Posterior cingulate gyrus (tissue), 11 donors: ENCODE measurements at places on chromosomes 4 and X.

DNA sequence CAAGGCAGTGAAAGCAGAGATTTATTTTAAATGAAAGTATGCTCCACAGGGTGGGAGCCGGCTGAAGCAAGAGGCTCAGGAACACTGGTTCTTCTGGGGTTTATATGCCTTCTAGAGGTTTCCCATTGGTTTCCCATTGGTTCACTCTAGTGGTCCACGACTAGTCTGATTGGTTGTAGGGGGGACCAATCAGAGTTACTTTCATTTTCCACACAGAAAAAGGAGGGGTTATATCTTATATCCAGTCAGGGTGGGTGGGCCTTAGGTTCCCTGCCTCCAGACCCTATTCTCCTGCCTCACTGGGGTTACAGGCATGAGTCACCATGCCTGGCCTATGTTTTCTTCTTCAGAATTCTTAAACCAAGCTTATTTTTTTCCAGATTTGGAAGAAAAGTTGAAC, 101.6 kb downstream of the KLHL8 start:
- no peak for DNase-seq

- no peak for DNase-seq
These were observed 959.1 kb upstream of the LCORL start for GRCh38 chr4:18980516-18981233.

GRCh38 chrX:19947612-19948011, 43.2 kb downstream of the BCLAF3 start:
- no peak for DNase-seq

- DNase-seq: no peak
These were observed 30.2 kb upstream of the TSPAN5 start for GRCh38 chr4:98688411-98689290.

GRCh38 chrX:51975360-51975759, 81.9 kb downstream of the MAGED1 start:
- no peak for DNase-seq

DNA sequence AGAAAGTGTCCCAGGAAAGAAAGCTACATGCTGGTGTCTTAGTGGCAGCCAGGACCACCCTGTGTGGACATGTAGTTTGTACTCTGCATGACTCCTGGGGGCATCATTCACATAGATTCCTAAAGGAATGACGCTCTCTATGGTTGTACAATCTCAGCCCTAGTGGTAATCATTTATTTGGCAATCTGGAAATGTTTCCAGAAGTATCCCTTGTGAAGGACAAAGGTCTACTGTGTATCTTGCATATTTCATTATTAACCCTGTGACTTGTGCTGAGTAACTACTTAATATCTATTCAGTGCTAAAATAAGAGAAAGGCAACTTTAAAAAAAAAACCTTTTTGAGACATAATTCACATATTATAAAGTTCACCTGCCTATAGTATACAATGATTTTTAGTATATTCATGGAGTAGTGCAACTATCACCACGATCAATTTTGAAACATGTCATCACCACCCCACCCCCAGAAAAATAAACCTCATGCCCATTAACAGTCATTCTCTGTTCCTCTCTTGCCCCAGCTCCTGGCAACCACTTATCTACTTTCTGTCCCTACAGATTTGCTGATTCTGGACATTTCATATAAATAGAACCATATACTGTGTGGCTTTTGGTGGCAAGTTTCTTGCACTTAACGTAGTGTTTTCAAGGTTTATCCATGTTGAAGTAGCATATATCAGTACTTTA, 51.7 kb downstream of the SHROOM3 start:
- DNase-seq: no peak

- peak; percentile 33 for DNase-seq
These were observed 8.8 kb upstream of the IL3RA start for GRCh38 chrX:1327651-1328304.

- no peak for DNase-seq
These were observed 41.3 kb upstream of the PHEX start for GRCh38 chrX:21990832-21991231.

- DNase-seq: no peak
These were observed 56.5 kb upstream of the C4orf50 start for GRCh38 chr4:6074758-6075157.

GRCh38 chr4:110994781-110995180, 371.9 kb upstream of the PITX2 start:
- DNase-seq: no peak

- no peak for DNase-seq
These were observed at the start of gene ARHGEF38 for GRCh38 chr4:105551965-105552746. Gene ARHGEF38, plus strand, starts transcription at chr4:105552620. Its CDS starts 146 bp downstream, at chr4:105552766.

DNA sequence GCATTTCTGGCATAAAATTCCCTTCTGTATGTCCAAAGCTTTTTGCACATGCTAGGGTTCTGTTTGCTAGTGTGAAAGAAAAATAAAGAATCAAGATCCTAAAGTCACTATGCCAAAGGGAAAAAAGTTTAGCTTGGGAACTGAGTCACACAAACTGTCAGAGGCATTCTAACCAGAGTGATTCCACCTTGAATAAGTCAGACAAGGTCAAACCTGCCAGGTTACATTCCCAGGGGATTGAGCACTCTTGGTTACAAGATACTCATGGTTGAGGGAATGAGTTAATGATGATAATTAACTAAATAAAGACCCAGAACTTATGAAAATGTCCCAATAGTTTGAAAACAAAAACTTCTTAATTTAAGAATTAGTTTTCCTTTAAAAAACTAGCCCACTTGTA, 13.7 kb upstream of the UGT2B17 start:
- no peak for DNase-seq

DNA sequence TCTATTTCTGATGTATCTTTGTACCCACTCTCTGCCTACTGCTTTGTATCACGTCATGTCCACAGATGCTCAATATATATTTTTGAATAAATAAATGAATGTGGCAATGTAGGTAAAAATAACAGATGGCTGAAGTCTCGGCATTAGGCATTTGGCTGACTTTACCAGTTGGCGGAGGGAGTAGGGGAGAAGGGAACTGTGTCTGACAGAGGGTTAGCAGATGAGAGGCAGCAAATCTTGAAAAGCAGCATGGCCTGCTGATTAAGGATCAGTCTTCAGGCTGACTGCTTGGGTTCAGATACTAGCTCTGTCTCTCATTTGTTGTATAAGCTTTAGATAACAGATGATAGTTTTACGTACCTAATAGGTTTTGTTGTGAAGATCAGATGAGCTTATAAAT, 31.9 kb upstream of the RASGEF1B start:
- no peak for DNase-seq

DNA sequence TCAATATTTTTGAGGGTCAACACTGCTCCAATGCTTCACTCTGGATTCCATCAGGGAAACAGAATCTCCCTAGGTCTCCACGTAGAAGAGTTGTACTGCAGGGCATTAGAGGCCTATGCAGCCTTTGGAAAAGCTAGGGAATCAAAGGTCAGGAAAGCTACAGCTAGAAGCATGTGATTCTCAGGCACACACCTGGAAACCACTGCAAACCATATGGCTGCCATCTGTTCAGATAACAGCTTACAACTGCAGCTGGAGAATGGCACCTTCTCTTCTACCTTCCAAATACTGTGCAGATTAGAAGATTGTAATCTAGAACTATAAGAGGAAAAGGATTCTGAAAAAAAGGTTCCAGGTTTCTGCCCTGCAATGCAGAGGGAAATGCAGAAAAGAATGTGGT, 60.6 kb downstream of the BTC start:
- DNase-seq: no peak

- DNase-seq: no peak
These were observed 160.2 kb downstream of the NHS start for GRCh38 chrX:17535229-17535628.

DNA sequence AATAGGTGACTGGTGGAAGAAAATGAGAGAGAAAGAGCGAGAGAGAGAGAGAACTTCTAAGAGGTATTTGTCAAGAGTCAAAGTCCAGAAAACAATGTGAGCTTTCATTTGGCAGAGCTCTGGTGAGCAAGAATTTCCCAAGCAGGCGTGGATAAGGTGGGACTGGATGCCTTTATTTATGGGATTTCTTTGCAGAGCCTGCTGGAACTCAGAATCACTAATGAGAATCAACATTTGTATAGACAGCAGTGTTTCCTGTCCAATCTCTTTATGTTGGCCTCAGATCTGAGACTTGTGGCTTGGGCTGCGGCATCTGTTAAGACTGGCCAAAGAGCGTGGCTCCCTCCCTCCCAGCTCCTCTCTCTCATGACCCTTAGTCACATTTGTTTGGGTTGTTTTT, 67.9 kb upstream of the TBL1X start:
- no peak for DNase-seq

DNA sequence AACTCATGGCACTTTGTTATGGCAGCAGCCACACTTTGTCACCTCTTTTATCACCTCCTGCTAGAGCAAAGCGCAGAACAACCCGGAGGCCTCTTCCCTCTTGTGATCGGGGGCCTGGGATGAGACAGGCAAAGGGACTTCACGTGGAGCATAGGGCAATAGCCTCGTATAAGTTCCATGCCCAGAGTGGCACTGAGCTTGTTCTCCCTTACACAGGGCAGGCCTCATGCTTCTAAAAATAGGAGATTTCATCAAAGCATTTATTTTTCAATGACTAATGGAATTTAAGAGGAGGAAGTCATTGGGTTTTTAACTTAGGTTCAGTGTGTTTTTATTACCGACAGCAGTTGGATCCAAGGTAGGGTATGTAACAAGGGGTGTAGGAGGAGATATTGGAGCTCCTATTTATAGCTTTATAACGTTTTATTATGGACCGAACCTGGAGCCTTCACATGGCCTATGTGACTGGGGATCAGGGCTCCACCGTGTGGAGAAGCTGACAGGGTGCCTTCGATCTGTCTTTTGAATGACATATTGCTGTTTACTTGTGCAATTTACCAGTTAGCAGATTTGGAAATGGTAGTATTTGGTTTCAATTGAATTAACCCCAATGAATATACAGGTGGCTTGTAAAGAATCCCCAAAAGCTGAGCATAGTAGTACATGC, 93.8 kb downstream of the SLC2A9 start:
- no peak for DNase-seq

- DNase-seq: no peak
These were observed 324.7 kb downstream of the LDB2 start for GRCh38 chr4:16573739-16574138.

- DNase-seq: no peak
These were observed 40.2 kb downstream of the SEC24B start for GRCh38 chr4:109473824-109474223.

DNA sequence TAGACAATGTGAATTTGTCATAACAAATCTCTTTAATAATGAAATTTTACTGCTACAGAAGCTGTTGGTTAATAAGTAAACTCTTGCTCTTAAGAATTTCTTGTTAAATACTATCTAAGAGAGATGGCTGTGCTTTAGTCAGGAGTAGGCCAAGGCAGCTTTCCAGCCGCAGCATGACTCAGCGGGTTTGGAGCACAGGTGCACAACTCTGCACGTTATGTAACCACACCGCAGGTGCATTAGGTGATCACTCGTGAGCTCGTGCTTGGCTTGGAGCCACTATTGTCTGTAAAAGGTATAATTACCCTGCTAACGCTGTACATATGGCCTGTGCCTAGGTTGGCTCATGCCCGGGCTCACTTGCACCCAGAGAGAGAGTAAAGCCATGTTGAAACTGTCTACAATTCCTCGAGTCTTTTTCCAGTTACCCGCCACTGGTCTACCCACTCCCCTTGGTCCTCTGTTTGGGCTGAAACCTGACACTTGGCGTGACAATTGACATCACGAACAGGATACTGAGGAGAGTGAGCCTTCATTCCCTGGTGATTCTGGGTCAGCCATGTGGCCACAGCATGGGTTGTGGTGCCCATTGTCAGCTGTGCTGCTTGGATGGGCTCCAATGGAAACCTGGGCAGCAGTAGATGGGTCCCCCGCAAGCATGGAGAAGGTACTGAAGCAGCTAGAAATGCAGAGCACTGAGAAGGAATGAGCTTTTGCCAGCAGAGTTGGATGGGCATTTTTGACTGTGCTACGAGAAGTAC, 18.4 kb upstream of the ANAPC4 start:
- DNase-seq: no peak

DNA sequence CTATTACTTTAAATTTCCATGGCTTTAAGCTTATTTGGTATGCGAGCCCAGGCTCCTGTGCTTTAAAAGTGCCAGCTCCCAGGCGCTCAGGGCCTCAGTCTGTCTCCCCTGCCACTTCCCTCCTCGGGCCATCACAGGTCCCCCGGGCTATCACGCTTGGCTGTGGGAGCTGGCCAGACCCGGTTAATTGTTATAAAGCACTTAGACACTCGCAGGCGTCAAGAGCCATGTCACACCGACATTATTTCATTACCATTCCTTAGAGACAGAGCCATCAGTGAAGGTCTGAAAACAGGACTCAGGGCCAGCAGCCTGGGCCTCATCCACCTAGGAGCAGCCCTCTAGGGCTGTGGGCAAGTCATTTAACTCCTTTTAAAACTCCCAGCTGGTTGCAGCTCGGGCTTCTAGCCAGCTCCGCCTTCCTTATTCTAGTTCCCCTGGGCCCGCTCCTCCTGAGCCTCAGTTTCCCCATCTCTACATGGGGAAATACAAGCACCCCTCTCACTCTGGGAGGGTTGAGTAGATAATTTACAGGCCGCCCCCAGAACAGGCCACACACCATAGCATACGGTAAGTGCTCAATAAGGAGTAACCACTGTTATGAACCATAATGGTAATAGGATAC, 99.0 kb downstream of the HMX1 start:
- DNase-seq: peak; percentile 34

DNA sequence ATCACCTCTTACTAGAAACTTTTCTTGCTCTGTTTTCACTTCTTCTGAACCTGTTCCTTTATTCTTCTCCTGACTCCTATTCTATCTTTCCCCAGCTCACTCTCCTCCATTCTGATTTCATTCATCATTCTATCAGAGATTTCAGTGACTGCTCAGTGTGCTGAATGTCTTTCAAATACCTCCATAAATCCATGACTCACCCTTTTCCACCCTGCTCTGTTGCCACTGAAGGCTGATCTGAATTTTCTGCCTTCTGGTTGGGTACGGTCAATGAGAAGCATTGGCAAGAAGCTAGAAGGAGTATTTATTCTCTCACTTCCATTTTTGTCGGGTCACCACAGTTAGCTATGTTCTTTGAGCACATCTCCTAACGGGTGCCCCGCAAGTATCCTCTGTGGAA, 265.9 kb downstream of the CBLL2 start:
- no peak for DNase-seq

- DNase-seq: no peak
These were observed 94.4 kb upstream of the AMOT start for GRCh38 chrX:112935029-112935428.

GRCh38 chr4:78312989-78313753, 238.4 kb upstream of the ANXA3 start:
- DNase-seq: no peak

- no peak for DNase-seq
These were observed 71.5 kb upstream of the EFNB1 start for GRCh38 chrX:68757331-68757730.

DNA sequence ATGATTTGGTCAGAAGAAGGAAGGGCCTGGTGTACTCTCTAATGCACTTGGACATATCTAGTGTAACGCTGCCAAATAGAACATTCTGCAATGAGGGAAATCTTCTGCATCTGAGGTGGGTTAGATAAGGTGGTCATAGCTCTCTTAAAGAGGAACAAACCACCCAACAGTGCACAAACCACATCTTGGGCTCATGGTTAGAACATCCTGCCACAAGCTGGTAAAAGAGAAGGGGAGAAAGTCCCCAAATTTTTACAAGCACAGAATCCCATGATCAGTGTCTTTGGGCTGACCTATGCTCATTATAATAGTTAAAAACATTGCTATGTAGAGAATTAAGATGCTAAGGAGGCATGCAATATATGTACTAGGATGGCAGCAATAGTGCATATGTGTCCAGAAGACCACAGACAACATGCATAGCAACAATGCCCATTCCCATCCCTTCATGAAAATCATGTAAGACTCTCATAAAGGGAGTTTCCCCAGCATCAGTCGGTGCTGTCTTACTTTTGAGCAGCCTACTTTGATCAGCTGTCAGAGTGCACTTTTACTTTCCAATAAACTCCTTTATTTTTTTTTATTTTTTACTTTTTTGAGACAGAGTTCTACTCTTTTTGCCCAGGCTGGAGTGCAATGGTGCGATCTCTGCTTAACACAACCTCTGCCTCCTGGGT, 99.7 kb upstream of the SLC7A11 start:
- DNase-seq: no peak
